ENCODE measurements at places on chromosomes 6 and 20.
A peak's percentile ranks its signal among the peaks of the same experiment; 100 is the strongest.

DNA sequence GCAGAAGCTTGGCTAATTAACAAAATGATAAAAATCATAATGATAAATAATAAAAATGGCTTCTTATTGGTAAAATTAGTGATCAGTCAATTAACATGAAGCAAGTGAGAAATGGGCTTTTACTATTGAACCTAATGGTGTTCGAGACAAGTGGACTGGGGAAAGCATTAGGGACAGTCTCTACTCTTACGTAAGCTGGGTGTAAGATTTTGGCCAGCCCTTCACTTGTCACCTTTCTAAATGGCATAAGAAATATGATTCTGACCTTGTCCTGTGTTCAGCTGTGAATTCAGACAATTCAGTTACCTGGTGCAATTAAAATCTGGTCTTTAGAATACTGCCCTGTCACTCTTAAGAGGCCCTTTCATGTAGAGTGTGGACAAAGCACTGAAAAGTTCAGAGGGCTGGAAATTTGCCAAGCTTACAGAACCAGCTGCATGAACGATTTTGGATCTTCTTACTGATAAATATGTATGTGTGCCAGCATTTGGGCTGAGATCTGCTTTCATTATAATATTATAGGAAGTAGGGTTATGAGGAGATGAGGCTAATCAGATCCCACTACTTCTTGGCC lies 115.9 kb downstream of the QRSL1 start:
- DNase-seq = no peak

DNA sequence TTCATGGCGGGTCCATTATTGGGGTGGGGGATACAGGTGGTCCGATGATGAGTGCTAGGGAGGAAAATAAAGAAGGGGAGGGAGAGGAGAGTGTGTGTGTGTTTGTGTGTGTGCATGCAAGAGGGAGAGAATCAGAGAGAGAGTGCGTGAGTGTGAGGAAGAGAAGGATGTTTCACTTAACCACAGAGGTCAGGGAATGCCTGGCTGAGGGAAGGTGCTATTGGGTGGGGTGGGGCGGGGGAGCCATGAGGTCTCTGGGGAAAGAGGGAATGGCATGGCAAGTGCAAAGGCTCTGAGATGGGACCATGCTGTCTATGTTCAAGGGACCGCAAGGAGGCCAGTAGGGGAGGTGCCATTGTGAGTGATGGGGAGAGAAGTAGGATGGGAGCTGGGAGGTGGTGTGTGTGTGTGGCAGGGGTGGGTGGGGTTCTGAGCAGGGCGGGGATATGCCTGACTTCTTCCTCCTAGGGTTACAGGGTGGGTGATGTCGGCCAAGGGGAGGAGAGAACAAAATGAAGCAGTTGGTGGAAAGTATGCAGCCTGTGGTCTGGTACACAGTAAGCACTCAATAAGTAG lies 23.0 kb downstream of the CEBPB start:
- DNase-seq = no peak

DNA sequence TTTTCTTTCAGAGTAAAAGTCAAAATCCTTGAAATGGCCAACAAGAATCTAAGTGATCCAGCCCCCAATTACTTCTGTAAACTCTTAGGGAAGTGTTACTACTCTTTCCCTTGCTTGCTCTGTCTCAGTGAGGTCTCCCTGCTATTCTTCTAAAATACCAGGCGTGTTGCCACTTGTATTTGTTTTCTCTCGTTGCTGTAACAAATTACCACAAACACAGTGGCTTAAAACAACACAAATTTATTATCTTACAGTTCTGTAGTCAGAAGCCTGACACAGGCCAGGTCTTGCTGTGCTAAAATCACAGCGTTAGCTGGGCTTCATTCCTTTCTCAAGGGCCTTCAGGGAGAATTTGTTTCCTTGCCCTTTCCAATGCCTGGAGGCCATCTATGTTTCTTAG lies 59.9 kb downstream of the HECA start:
- DNase-seq = no peak

- DNase-seq = no peak
Measured at GRCh38 chr6:14148471-14148870, 30.9 kb downstream of the CD83 start.

- DNase-seq = no peak
Measured at GRCh38 chr6:2492686-2493523, 247.5 kb upstream of the GMDS start.

DNA sequence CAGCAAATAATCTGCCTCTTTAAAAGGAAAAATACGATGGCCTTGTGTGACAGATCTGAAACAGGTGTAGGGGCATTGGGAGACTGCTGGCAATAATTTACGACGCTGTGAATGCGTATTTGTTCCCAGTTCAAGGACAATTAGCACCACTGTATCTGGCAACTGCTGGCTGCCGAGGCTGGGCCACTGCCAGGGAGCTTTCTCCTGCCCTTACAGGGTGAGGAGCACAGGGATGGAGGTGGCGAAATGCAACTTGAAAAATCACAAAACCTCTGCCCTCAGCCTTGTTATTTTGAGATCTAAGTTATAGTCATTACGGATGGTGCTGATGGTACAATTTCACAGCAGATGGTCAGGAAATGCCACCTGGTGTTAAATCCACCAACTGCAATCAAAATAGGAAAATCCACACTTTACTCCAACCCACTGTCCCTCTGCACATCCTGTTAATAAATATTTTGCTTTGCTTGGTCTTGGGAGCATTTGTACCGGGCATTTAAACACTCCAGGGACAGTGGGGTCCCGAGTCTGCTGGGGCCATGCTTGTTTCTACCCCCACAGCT lies 6.4 kb downstream of the MYLK4 start:
- DNase-seq = peak; percentile 83

Data from left ventricle myocardium superior (tissue), 1 donor.